ENCODE measurements at places on chromosomes 13 and 19.

- DNase-seq, result no peak
Observed at GRCh38 chr13:101306773-101307172, 109.5 kb downstream of the NALCN start.

DNA sequence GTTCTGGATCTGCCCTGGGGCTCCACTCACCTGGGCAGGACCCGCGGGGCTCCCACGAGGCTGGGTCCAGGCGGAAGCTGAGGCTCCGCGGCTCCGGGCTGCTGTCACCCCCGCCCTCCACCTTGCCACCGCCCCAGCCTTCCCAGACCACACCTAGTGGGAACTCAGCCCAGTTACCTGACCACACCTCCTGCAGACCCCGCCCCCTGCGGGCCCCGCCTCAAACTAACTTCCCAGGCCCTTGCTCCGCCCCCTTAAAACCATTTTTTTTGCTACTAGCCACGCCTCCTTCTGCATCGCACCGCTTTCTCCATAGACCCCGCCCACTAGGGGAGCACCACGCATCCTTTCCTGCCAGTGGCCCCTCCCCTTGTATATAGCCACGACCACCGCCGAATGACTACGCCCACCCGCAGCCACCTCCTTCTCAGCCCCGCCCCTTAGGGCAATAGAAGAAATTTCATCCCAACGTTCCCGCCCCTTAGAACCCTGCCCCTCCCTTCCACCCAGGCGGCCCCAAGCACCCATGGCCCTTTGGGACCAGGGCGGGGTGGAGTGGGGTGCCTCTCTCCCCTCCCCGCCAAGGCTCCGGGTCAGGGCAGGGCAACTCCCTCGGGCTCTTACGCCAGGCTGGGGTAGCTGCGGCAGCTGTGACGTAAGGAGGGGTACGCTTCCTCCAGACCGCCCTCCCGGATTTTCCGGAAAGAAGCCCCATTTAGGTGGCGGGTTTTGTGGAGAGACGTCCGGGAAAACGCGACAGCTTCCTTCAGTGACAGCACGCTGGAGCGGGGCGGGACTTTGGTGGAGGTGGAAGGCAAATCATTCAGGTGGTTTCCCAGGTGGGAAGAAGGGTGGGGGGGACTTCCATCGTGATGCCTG is at the start of gene SH2D3A:
Gene SH2D3A (minus strand): TSS at position 79 of the 879 bp plus-strand sequence. CDS start 3,687 bp downstream, outside the sequence.
- DNase-seq, result peak; percentile 85

GRCh38 chr19:3977242-3978143 is 6.6 kb upstream of the DAPK3 start:
- DNase-seq, result no peak

DNA sequence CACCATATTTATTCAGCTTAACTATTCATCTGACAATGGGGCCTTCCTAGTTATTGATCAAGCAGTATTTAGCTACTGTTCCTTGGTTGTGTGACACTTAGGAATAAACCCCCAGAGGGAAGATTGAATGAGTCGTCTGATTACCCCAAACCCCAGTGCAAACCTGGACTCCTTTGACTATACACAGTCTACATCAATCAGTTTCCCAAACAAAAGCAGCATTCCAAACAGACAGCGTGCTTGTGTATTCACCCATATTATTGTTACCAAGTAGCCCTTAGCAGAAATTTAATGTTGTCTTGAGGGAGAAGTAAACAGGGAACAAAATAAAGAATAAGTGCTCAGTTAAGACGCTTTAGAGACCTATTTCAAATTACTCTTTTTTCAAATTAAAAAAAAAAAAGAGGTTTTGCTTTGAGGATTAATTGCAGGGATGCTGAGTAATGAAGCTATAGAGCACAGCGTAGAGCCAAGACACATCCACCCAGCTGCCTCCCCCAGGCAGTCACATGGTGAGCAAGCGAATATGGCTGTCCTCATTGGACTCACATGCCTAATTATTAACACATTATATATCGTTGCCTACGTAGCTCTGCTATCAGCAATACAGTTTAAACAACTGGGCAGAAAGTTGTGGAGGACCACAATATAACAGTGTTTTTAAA is 14.7 kb upstream of the B3GLCT start:
- DNase-seq, result no peak

DNA sequence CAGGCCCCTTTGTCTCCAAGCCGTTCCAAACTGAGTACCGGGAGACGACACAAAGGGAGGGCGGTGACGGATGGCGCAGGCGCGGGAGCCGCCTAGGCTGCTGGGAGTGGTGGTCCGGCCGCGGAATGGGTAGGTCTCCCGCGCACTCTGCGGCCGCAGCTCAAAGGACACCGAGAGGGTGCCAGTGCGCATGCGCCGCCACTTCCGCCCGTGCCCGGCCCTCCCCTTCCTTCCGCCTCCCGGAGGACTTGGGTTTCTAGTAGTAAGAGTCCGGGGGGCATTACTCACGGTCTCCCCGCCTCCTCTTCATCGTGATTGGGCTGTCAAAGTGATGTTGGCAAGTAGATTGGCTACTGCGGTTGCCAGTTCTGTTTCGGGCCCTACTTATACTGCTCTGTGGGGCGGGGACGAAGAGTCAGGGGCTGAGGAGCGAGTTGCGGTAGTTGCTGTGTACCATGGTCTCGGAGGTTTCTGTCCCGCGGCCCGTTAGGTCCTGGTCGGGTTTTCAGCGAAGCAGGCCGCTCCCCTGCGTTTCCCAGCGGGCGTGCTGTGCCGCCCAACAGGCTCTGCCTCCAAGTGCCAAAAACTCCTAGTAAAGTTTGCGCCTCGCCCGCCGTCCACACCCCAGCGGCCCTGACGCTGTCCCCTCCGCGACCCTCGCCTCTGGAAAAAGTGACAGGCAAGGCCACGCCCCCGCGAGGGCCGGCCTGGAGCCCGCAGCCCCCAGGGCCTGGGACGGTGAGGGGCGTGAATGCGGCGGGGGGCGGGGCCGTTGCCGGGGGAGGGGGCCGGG is 455 bp upstream of the ING1 start:
- peak; percentile 97 for DNase-seq

DNA sequence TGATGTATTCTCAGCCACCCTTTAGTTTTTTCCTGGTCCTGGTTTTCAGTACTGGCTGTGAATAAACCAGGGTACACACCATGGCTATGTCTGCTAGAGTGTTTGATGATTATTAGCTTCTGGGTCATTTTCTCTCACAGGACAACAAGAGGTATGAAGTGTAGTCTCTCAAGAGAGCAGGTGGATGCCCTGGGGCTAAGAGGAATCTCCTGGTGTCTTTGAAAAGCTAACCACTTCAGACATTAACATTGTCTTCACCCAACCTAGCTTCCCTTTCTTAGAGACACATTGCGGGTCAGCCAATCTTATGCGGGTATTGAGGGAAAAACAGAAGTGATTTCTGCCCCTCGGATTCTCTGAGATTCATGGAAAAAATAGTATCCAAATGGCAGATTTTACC is 1.6 kb downstream of the ZNF730 start:
- DNase-seq, result no peak

GRCh38 chr13:21696865-21697448 is 26.1 kb downstream of the FGF9 start:
- DNase-seq, result no peak

DNA sequence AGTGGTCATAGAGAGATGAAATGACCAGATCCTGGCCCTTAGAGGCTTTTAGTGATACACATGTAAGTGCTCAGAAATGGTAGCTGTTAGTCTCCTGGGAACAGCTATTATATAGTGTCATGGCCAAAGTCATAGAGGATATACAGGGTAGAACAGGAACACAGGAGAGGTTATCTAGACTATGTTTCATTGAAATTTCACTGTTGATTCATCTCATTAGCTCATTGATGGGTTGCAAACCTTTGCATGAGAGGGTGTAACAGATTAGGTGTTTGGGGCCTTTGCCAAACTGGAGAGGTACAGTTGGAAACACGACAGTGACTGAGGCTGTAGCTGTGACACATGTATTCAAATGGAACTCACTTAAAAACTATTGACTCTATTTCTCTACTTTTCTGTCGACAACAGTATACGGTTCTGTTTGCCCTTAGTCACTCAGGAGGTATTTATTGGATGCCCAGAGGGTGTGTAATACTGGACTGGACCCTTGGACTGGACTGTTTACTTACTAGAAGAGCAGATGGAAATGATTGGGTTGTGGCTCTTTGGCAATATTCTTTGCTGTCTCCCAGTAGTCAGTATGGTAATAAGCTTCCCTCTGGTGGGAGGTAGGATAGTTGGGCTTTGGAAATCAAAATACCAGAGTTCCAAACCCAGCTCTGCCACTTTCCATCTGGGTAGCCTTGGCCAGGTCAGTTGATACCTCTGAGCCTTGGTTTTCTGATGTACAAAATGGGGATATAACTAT is 29.8 kb downstream of the ARHGAP35 start:
- no peak for DNase-seq

DNA sequence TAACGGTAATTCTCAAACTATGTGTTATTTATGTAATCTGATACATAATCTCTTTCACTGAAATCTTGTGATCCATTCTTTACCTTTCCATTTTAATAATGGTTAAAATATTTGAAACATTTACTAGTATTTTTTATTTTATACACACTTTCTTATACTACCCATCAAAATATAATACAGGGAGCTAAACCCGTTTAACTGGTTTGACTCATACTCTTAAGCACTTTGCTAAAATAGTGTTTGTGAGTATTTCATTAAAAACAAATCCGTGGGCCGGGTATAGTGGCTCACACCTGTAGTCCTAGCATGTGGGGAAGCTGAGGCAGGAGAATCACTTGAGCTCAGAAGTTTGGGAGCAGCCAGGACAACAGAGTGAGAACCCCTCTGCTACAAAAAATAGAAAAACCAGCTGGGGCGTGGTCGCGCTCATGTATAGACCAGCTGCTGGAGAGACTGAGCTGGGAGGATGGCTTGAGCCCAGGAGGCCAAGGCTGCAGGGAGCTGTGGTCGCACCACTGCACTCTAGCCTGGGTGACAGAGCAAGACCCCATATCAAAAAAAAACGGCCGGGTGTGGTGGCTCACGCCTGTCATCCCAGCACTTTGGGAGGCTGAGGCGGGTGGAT is 43.8 kb upstream of the DCUN1D2 start:
- no peak for DNase-seq

DNA sequence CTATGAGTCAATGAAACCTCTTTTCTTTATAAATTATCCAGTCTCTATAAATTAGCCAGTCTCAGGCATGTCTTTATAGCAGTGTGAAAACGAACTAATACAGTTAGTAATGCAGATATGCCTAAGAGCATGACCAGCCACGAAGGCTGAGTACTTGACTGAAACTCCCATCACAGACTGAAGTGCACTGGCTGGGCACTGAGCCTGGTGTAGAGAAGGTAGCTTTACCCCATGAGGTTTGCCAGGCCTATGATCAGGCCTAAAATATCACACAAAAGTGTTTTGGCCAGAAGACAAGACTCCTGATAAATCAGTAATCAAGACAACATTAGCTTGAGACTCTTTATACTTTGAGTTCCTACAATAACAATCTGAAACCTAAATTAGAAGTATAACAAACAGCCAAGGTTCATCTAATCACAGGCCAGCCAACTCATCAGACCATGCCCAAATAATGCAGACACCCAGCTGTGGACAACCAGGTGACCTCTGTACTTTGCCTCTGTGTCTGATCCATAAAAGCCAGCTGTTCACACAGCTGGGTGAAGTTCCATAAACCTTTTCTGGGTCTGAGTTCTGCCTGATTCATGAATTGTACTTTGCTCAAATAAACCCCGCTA is 771.8 kb upstream of the SLITRK1 start:
- no peak for DNase-seq

DNA sequence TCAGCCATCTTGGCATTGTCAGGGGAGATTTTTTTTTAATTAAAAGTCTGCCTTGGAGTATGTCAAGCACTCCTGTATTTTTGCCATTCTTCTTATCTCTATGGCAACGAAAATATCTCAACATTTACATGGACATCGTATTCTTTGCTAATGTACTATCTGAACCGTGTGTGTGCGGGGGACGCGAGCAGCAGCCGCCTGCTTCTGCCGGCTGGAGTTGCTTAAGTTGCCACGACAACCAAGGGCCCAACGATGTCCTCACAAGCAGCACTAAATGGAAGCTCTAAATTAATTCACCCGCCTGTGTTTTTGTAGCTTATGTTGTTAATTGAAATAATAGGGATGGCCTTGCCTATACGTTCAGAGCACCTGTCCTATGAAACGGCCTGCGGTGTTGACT is 309.5 kb downstream of the TEX29 start:
- DNase-seq, result no peak

GRCh38 chr19:39299832-39300231 is 3.6 kb downstream of the IFNL1 start:
- no peak for DNase-seq

DNA sequence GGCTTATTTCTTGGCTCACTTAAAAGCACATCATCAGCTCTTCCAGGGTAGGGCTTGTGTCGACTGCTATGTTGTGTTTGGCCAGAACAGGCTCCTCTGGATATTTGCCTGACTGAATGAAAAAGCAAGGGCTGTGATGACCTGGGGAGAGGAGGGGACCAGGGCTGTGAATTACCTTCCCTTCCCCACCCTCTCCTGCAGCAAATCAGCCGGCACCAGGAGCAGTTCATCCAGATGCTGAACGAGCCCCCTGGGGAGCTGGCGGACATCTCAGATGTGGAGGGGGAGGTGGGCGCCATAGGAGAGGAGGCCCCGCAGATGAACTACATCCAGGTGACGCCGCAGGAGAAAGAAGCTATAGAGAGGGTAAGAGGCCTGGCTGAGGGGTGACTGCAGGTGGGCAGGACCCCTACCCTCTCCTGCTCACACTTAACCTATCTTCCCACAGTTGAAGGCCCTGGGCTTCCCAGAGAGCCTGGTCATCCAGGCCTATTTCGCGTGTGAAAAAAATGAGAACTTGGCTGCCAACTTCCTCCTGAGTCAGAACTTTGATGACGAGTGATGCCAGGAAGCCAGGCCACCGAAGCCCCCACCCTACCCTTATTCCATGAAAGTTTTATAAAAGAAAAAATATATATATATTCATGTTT is 4.4 kb downstream of the GADD45GIP1 start:
- no peak for DNase-seq

DNA sequence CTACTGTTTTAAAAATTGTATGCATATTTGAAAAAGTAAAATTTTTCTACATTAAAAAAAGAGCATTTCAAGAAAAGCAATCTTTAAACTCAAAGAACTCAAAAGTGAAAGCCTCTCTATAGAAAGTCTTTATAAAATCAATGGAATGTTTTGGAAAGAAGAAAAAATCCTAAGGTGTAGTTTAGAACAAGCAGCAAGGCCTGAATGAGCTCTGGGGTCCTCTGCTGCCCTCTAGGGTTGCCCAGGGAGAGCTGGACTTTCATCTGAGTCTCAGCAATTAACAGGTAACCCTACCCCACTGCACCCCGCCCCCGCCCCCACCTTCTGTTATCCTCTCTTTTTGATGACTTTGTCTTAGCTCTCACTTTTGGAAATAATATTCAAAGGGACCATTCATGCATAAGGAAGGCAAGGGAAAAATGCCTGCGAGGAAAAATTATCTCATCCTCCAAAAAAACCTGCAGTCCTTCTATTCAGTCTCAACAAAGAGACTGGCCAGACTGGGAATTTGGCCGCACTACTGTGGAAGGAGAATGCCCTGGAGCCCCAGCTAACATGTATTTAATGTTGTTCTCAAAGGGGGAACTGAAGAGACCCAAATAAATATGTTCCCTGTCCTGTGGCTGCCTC is 24.1 kb downstream of the SLC25A30 start:
- DNase-seq, result no peak

GRCh38 chr13:104976986-104977385 is 1558.5 kb downstream of the EFNB2 start:
- no peak for DNase-seq

GRCh38 chr19:32407004-32407992 is 1.7 kb downstream of the DPY19L3 start:
- DNase-seq, result no peak
